Left lung (tissue), 14 donors: ENCODE measurements at places on chromosomes 3 and 15. TPM values are rescaled to one million over a fixed set of nuclear protein-coding genes. Genes with fewer than 3 reads are reported as not detected.

Gene ANKRD34C
- polyA plus RNA-seq = not detected

DNA sequence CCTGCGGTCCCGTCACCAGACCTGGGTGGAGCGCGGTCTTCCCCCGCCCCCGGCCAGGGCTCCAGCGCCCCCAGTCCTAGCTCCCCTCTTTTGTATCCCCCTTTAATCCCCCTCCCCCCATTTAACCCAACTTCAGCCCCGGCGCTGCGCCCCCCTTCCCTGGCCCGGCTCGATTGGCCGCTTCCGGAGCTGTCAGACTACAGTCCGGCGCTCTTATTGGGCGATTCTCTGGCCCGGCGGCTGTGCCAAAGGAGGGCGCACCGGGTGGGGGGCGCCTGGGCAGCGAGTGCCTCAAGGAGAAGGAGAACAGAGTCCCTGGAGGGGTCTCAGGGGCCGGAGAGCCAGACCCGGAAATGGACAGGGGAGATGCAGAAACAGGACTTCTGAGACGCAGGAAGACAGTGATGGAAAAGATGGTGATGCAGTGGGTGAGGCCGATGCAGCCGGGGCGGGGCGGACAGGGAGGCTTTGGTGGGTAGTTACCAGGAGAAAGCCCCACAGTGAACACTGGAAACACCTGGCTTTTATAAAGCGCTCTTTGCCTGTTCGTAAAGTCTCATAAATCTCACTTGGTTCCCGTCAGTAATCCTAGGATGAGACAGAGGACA, 1.2 kb upstream of the ADCY5 start:
- DNase-seq = peak; percentile 62

DNA sequence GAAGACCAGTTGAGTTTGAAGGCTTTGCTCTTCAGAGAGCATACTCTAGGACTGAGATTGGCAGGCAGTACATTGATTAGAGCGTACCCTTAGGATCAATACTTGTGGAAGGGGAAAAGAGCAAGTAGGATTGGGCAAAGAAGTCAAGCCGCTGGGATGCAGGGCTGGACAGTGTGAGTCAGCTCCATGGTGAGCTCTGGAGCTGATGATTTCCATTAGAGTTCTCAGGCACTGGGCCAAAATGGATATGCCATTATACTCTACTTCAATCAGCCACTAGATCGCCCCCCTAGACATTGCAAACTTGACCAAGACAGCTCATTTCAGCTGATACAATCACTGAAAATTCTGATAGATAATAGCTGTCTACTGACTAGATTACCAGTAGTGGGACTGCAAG, 432.7 kb upstream of the ALCAM start:
- no peak for DNase-seq

Gene ACKR2
- 3.1 TPM for polyA plus RNA-seq
